ENCODE measurements at places on chromosomes 16 and 17.
A peak's percentile ranks its signal among the peaks of the same experiment; 100 is the strongest.

GRCh38 chr17:56023851-56024250, 129.4 kb upstream of the ANKFN1 start:
- DNase-seq, result no peak

GRCh38 chr17:2212400-2212981, 91.1 kb downstream of the SMG6 start:
- peak; percentile 69 for DNase-seq

DNA sequence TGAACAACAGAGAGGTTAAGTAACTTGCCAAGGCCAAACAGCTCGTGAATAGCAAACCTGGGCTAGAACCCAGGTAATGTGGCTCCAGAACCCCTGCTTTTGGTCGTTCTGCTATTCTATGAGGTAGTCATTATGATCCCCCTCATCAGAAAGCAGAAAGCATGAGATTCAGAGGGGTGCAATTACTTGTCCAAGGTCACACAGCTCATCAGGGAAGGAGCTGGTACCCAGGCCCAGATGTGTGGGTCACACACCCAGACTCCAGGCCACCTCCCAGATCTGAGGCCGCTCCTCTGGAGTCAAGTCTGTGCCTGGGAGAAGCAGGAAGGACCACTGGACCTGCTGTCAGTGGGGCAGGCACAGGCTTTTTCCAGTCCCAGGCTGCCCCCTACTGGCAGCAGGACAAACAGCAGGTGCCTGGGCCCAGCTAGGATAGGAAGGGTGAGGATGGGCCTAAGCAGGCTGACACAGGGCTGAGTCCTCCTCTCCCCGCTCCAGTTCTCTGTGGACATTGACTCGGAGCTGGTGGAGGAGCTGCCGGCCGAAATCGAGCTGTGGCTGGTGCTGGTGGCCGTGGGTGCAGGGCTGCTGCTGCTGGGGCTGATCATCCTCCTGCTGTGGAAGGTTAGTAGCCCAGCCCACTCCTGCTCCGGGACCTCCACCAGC, 7.8 kb upstream of the PDK2 start:
- DNase-seq, result peak; percentile 22

DNA sequence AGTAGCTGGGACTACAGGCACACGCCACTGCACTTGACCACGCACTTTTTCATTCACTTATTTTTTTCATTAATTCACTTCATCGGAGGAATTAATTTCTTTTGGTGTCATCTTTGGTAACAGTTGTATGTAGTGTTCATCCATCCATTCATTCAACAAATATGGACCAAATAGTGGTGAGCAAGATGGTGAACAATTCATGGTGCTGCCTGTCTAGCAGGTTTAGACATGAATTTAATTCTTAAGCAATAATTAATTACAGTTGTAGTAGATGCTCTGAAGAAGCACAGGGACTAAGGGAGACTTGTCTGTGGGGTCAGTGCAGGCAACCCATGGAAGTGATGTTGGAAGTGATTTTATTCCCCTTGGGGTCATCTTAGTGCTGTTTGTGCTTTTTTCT, 22.4 kb downstream of the GDE1 start:
- DNase-seq, result no peak

- DNase-seq, result peak; percentile 41
Measured at GRCh38 chr17:75587675-75588595, at the start of gene MYO15B. MYO15B (plus strand) TSS chr17:75587800; CDS start chr17:75588058, 258 bp downstream.

DNA sequence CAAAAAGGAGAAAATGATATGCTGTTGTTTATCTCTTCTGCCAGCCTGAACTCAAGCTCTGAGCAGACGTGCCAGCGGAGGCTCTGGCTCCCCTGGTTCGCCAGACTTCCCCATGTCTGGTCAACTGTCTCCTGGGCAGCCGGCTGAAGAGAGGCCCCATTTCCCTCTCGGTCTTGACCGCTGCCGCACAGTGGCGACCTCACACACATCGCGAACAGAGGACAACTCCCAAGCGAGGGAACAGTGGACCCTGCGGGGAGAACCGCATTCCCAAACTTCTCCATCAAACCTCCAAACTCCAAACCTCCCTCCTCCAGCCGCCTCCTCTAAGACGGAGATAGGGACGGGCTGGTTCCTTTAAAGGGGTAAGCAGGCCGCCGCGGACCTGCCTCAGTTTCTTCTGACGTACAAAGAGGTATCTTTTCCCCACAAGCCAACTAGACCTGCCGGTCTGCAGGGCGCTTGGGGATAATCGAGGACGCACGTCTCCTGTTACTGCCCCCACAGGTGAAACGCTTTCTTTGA, 24.9 kb upstream of the RFFL start:
- peak; percentile 77 for DNase-seq

GRCh38 chr17:78771758-78772382, 10.2 kb downstream of the CYTH1 start:
- no peak for DNase-seq

DNA sequence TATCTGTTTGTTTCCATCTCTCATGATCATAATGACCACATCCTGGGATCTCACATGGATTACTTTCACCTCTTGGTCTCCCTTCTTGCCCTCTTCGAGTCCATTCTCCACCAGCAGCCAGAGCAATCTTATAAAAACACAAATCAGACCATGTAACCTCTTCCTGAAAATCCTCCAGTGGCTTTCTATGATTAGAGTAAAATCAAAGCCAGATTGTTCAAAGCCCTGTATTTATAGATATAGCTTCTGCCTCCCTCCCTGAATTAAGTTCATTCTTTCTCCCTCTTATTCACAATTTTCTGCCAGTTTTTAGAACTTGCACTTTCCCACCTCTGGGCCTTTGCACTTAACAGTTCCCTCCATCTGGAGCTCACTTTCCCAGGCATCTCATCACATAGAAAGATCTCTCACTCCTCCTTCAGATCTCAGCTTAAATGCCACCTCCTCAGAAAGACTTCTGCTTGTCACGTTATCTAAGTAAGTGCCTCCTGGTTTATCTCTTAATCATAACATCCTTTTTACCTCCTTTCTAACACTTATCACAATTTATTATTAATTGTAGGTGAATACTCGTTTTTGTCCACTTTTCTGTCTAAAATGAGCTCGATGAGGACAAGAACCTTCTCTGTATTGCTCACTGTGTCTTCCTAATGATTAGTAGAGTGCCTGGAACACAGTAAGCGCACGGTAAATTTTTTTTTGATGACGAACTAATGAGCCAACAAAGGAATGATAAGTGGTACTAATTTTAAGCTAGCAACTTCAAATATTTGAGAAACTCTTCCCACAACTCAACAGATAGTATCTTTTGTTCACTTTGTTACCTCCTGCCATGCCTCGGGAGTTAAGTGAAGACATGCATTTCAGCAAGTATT, 80.5 kb downstream of the CYB561 start:
- no peak for DNase-seq
